A673 (cell line): ENCODE measurements at places on chromosomes 7 and 10. TPM values are rescaled to one million over a fixed set of nuclear protein-coding genes. Genes with fewer than 3 reads are reported as not detected.

MKRN1 gene
- total RNA-seq: 51.1 and 57.6 TPM in 2 replicates

CXCL12 gene
- 0.30 and 0.52 TPM in 2 replicates for total RNA-seq

METTL27 gene
- 0.85 TPM in 1 of 2 replicates, not detected in the other for total RNA-seq

ARMH3 gene
- total RNA-seq: 17.8 and 19.7 TPM in 2 replicates

LGI1 gene
- not detected in 2 replicates for total RNA-seq
